ENCODE measurements at places on chromosomes 5 and 9. TPM values are rescaled to one million over a fixed set of nuclear protein-coding genes. Genes with fewer than 3 reads are reported as not detected.

The ANKRD31 gene
- total RNA-seq, result not detected

The PCDHB7 gene
- total RNA-seq, result 1.3 TPM

The EEIG1 gene
- total RNA-seq, result 361 TPM

The ANAPC2 gene
- 46.0 TPM for total RNA-seq

The CD14 gene
- total RNA-seq, result 2.5 TPM

The PRR7 gene
- 39.2 TPM for total RNA-seq

The RBM18 gene
- 19.2 TPM for total RNA-seq

The TEX48 gene
- total RNA-seq, result not detected

The HTR4 gene
- total RNA-seq, result not detected

The DIRAS2 gene
- total RNA-seq, result 0.03 TPM

The MRPS2 gene
- total RNA-seq, result 33.5 TPM

The PRELID2 gene
- total RNA-seq, result 15.4 TPM

The SUSD3 gene
- 5.0 TPM for total RNA-seq

The SLC36A2 gene
- not detected for total RNA-seq

All from Panc1 (cell line).